Renal cortical epithelial cell (primary cell): ENCODE measurements at places on chromosomes 1 and 21. TPM values are rescaled to one million over a fixed set of nuclear protein-coding genes. Genes with fewer than 3 reads are reported as not detected.

- no peak for DNase-seq
Observed at GRCh38 chr21:42247716-42248115, 28.8 kb downstream of the ABCG1 start.

GRCh38 chr1:45804669-45804969 is 1.2 kb downstream of the MAST2 start:
- DNase-seq = no peak

GRCh38 chr21:29538115-29538514 is 239.4 kb downstream of the BACH1 start:
- peak; percentile 10 for DNase-seq

GRCh38 chr1:45394342-45394741 is 54.1 kb upstream of the MUTYH start:
- DNase-seq = no peak

- peak; percentile 58 for DNase-seq
Observed at GRCh38 chr21:42120101-42120902, 49.2 kb downstream of the UMODL1 start.

The GBP3 gene
- 59.4 and 69.1 TPM in 2 replicates for total RNA-seq
